ENCODE measurements at places on chromosomes 1 and 21.

DNA sequence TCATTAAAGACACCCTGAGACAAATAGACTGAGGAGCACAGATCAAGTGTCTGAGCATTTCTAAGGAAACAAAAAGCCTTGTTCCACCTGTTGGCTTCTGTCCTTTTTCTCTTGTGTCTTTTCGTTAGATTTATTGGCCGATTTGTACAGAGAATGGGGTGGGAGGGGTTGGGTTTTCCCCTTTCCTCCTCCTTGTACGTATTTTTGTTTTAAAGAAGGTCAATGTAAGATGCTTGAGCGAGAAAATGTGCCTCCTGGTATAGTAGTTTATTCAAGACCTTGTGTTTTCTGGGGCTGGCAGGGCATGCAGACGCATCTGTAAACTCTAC is 1.2 kb downstream of the BCL9 start:
- DNase-seq, result no peak

DNA sequence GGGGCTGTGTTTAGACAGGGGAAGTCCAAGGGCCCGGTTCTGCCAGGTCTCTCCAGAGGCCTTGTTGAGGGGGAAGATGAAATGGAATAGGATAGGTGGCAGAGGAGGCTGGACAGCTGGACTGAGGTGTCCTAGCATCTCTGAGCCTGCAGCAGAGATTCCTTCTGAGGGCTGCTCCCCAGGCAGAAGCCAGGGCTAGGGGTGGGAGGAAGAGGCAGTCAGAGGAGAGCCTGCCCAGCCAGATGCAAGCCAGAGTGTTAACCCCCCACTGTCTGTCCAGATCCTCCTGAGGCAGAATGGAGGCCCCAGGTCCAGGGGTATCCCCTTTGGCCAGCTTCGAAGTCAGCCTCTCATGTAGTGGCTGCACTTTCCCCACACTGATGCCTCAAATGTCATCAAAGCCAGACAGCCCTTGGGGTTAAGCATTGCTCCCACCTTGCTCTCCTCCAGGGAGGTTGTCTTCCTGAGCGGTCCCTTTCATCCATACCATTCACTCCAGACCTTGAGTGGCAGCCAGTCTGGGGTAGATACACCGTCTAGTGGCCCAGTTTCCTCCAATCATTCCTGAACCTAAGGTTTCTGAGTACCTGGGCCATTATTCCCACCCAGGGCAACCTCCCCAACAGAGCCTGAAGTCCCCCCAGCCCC is 1.7 kb downstream of the CSF1 start:
- DNase-seq, result no peak

- DNase-seq, result peak; percentile 91
These were observed 143.2 kb upstream of the BACE2 start for GRCh38 chr21:41024746-41025254.

DNA sequence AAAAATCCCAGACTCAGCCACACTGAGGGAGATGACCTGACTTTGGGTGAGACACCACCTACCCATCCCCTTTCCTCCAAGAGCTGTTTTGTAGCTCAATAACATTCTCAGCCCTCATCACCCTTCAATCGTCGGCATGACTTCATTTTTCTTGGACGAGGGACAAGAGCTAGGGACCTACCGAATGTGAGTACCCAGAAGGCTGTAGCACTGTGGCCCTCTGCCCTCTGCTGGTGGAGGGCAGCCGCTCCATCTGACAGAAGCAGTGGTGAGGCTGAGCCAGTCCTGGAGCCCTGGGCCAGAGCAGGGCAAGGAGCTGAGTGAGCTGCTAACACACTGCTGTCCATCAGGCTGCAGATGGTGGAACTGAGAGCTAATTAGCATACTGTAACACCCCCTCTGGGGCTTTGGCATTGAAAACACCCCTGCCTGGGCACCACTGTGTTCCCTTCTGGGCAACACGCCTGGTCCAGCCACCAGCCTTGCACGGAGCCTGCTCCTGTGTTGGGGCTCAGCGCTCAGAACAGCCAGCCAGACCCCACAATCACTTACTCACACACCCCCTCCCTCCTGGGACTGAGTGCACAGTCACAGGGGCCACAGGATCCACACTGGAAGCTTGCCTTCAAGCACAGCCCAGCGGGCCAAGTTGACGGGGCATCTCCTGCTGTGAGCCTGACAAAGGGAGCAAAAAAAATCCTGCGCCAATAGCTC is 18.3 kb upstream of the ALPL start:
- no peak for DNase-seq

GRCh38 chr1:214146523-214146922 is 134.4 kb upstream of the SMYD2 start:
- no peak for DNase-seq

DNA sequence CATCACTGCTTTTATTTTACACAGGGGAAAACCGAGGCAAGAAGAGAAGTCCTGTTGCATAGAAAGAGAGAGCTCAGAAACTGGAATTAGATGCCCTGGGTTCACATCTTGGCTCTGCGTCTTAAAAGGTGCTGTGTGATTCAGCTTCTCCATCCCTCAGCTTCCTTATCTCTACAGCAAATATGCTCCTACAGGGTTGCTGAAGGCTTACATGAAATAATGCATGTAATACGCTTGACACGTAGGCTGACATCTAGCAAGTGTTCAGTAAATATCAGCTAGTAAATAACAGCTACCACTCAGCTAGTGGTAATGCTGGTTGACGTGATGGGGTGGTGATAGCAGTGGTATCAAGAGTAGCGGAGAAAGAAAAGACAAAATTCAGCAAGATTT is 77.1 kb upstream of the CD55 start:
- DNase-seq, result no peak

DNA sequence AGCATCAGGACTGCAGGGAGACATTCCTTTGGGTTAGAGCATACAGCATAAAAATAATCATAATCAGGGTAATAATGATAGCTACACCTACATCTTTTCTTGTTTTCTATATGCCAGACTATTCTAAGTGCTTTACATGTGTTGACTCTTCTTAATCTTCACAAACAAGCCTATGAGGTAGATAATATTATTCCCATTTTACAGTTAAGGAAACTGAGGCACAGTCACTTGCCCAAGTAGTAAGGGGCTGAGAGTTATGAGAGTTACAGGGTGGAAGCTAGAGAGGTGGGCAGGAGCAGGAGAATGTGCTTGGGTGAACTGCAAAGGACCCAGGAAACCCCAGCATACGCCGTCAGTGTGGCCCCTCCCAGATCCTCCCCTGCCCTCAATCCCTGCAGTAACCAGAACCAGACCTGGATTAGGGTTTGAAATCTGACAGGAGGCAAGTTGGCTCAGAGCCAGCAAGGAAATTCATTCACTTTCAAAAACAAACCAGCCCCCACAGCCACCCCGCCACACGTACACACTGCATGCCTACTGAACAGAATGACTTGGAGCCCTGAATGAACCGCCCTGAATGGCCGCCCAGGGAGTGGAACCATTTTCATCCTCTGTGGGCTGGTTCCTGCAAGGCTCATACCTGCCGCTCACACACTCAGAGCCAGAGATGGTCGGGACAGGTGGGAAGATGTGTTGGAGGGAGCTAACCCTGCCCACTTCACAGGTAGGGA is 126.1 kb downstream of the TRABD2B start:
- DNase-seq, result no peak

DNA sequence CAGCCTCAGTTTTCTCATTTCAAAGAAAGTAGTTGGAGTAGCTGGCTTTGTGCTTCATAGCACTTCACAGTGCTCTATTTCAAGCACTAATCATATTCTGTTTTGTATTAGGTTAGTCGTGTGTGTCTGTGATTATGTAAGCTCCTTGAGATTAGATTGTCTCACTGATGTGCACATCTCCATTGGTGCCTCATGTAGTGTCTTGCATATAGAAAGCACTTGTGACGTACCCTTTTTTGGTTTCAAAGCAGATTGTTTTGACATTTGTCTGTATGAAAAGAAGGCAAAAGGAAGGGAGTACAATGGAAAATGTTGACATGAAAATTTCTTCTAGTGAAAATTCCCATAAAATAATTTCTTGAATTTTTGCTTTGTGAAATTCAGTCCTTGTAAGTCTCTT is 13.9 kb downstream of the BTBD8 start:
- peak; percentile 27 for DNase-seq

DNA sequence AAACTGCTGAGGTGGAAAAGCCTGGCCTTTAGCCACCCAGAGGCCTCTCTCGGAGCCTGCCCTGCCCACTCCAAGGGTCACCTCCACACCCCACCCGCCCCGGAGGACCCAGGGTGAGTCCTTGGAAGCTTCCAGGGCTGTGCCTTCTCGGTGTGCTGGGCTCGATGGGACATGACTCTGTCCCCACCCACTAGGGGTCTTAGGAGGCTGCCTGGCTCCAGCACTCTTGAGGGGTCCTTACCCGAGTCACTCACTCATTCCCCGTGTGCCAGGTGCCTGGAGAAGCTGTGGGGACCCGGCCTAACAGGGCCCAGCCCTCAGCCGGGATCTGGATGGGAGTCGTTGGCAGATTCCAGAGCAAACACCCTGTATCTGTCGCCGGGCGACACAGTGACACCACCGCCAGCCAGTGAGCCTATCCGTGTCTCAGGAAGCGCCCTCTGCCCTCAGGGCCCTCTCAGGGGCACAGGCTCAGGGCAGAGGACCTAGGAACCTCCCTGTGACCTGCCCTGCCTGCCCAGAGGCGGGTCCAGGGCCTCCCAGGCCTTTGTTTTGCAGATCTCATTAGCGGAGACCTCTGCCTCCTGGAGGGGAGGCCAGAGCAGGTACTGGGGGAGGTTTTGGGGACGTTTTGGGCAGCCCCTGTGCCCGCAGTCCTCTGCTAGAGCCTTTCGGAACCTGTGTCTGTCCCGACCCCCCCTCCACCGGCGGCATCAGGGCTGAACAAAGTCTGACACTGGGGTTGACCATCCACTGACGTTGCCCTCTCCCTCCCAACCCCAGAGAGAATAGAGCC is 3.1 kb upstream of the PRKCZ start:
- DNase-seq, result no peak

DNA sequence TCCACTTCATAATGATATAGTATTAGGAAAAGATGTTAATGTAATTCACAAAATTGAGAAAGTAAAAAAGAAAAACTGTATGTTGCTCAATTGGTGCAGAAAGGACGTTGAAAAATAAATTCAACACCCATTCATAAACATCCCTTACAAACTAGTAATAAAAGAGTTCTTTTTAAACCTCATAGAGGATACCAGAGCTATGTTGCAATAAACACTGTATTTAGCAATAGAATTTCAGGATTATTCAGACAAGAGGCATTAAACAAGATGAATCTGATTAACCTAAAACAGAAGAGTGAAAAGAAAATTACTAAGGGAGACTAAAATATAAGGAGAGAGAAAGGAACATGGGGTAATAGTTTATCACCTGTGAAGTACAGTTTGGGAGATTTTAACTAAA is 154.8 kb downstream of the NTPCR start:
- no peak for DNase-seq

GRCh38 chr1:56578963-56579875 is at the start of gene PLPP3:
Gene PLPP3, minus strand, starts transcription at chr1:56579563. Its CDS starts 547 bp downstream, at chr1:56579016.
- DNase-seq, result peak; percentile 78

DNA sequence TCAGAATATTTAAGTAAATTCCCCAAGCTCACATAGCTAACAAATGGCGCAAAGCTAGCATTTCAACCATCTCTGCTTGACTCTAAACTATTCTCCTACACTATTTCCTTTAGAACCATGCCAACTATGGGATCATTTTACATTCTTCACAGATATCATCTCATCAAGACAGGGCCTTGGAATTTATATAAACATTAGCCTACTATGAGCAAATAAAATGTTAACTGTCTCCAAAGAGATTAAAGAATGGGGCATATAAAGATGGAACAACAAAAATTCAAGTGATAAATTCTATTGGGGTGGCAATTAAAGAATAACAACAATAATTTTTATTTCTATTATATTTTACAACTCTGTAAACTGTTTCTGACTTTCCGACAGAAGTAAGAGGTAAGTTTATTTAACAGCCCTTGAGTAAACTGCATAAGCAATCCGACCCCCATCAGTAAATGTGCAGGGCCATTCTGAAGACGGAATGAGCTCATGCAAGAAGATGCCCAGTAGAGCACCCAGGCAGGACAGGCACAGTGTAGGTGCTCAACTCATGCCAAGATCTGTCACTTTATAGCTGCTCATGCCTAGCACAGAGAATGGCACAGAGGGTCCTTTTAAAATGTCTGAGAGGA is 261.9 kb downstream of the VAV3 start:
- DNase-seq, result no peak

DNA sequence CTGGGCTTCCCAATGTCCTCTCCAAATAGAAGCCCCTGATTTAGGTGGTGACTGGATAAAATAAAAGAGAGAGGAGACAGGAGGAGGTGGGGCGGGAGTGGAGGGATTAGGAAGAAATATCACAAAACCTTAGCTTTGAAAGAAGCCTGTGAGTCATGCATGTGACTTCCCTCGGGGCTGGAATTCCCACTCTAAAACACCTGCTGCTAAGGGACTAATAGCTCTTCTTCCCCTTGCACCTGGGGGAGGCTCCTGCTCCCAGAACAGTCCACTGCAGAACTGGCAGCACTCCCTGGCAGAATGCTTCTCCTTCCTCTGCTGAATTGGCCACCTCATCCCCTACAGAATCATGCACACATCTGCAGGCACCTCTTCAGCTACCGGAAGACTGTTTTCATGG is 207.2 kb downstream of the ATG4C start:
- no peak for DNase-seq

DNA sequence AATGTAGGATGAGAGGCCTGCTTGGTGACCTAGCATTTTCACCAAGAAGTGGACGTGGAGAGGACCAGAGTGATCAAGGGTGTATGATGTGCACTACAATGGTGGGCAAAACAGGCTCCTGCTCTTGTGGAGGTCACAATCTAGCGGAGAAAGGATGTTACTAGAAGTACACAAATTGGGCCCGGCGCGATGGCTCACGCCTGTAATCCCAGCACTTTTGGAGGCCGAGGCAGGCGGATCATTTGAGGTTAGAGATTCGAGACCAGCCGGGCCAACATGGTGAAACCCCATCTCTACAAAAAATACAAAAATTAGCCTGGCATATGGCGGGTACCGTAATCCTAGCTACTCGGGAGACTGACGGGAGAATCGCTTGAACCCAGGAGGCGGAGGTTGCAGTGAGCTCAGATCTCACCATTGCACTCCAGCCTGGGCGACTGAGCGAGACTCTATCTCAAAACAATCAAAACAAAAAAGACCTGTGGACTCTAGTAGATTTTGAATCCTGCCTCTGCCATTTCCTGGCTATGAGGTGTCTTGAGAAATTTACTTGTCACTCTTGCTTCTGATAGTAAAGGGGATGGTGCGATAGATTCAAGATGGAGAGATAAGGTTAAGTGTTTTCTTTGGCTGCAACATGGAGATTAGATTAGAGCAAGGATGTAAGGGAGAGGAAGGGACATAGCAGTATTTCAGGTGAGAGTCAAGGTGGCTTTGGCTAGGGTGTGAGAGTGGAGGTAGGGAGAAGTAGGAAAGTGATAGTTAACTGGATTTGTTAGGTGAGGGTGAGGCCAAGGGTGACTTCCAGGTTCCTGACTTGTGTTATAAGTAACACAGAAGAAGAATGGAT is 7.1 kb downstream of the KLF18 start:
- no peak for DNase-seq

- DNase-seq, result no peak
These were observed 136.2 kb downstream of the BRINP2 start for GRCh38 chr1:177306981-177307380.

DNA sequence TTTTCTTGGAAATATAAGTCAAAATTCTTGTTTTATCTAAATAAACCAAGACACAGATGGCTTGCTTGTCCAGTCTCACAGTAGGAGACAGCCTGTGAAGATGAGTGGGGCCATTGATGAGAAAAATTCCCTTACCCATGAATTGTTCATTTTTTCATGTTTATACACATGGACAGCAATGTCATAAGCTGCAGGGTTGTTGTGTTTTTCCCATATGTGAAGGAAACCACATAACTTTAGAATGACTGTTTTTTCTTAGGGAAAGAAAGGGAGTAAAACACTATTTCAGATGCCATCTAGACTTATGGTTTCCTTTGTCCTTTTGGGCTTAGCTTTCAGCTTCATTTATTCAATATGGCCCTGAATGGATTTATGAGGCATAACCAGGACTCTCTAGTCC is 622.5 kb upstream of the NR5A2 start:
- no peak for DNase-seq

Measured in SK-N-DZ (cell line).